ENCODE measurements at places on chromosomes 12 and 14.

GRCh38 chr14:64117671-64118402 lies 176.3 kb downstream of the ESR2 start:
- no peak for DNase-seq

GRCh38 chr14:52244997-52245396 lies 22.5 kb upstream of the PTGDR start:
- no peak for DNase-seq

DNA sequence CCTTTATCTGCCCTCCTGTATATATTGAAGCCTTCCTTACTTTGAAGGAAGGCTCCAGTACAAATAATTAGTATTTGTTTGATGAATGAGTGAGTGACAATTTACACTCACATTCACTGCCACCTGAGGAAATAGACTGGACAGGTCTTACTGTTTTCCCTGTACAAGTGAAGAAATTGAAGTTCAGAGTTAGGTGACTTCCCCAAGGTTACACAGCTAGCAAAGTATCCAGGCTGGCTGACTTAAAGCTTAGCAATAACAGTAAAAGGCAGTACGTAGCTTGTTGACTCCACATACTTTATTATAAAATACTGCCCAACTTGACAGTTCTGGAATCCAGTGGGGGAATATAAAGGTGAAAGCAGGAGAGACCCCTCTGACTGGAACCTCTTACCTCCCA lies 2.6 kb upstream of the KRT18 start:
- no peak for DNase-seq

DNA sequence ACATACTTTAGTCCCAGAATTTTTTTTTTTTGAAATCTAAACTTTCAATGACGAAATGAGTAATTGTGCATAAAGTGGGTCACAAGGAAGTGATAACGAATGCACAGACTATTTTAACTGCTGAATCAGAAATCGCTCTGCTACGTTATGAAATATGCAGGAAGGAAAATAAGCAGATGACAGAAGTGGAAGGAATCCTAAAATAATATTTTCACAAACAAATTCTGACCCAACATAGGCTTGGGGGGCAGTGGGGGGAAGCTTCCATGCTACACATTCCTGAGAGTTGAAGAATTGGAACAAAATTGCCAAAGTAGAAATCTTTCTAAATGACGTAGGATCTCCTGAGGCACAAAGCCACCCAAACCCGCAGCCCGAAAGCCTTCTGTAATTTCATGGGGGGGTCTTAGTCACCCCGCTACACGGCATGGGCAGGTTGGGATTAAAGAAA lies 89.6 kb downstream of the ARF6 start:
- DNase-seq = no peak

- DNase-seq = no peak
Observed at GRCh38 chr12:132280406-132280805, 49.0 kb downstream of the GALNT9 start.

- DNase-seq = no peak
Observed at GRCh38 chr12:69309461-69309860, 38.7 kb upstream of the LYZ start.

- no peak for DNase-seq
Observed at GRCh38 chr12:32894566-32894965, 2.0 kb downstream of the PKP2 start.

DNA sequence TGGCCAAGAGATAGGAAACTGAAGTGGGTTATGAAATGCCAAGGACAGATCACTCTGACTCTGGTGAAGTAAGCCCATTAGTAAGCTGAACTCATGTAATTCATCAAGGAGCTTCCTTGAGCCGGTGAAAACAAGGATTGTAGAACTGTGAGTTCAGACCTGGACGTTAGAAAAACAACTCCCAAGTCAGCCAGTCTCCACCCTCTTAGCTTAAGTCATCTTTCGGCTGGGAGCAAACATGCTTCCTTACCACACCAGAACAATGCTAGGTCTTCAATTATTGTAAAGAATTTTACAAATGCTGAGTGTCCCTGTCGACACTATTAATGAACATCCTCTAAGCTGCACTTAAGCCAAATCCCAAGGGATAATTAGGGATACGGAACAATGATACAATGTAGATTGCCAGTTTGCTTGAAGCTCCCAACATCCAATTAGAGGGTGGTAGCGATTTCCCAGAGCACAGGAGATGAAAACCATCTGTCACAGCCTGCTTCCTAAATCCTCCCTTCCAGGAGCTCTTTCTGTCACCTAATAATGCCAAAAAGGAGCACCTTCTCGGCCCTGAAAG lies 45.7 kb upstream of the VASH1 start:
- DNase-seq = no peak

- DNase-seq = peak; percentile 52
Observed at GRCh38 chr14:73741386-73741875, 27.2 kb upstream of the PNMA1 start.

- no peak for DNase-seq
Observed at GRCh38 chr12:80271780-80272179, 172.3 kb upstream of the PTPRQ start.

GRCh38 chr12:132076711-132077110 lies 67.4 kb downstream of the DDX51 start:
- no peak for DNase-seq

DNA sequence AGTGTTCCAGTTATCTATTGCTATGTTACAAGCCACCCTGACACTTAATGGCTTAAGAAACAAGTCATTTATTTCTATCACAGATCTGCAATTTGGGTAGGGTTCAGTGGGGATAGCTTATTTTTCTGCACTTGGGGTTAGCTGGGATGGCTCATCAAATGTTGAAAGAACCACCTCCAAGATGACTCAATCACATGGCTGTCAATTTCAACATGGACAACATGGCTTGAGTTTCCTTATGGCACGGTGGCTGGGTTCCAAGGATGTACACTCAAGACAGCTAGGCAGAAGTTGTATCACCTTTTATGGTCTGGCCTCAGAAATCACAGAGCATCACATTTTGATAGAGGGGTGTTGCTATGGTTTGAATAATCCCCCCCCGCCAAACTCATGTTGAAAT lies 24.5 kb upstream of the IGF1 start:
- DNase-seq = no peak
